Stimulated activated CD4-positive, alpha-beta T cell treated with anti-CD3 and anti-CD28 coated beads, Interleukin-1b, Interleukin-23, amount 100 ng/mL, for 1 hour (primary cell): ENCODE measurements at places on chromosomes 3 and 15.

- DNase-seq = no peak
These were observed 890.7 kb upstream of the EPHA6 start for GRCh38 chr3:95923496-95924210.

- DNase-seq = no peak
These were observed 29.5 kb downstream of the ESYT3 start for GRCh38 chr3:138463724-138464490.

- DNase-seq = no peak
These were observed 7.9 kb downstream of the ANP32A start for GRCh38 chr15:68812597-68813431.

GRCh38 chr15:65424683-65425082 is 1.9 kb upstream of the IGDCC4 start:
- DNase-seq = no peak
